Hindlimb muscle (tissue), 1 donor: ENCODE measurements at places on chromosomes 16 and 17.
A peak's percentile ranks its signal among the peaks of the same experiment; 100 is the strongest.

- no peak for DNase-seq
Observed at GRCh38 chr16:25893332-25893731, 201.6 kb downstream of the HS3ST4 start.

DNA sequence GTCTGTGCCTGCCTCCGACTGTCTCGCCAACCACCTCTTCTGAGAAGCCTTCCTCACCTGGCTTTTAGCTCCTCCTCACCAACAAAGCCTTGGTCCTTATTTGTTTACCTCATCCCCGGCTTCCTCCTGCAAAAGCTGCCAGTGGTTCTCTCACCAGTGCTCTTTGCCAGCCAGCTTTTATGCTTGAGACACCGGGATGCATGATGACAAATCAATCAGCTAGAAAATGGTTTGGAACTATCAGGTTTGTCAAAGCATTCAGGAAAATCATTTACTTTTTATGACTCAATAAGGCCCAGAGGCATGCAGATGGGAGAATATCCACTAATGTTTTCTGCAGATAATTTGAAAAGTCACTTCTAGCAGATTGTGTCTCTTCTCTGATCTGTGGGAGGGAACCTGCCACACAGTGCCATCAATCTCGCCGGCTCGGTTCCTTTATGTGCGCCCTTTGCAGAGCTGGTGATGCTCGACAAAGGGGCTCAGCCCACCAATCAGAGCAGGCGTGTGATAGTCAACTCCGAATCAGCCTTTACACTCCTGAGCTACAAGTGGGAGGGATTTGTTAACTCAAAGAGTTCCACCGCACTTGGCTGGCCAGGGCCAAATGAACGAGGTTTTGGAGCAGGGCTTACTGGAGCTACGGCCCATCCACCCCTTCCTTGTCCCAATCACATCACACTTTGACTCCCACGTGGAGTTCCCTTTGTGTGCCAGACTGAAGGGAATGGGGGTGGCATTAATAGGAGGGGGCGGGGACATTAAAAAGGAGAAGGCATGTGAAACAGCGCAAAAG lies 85.8 kb downstream of the MRC2 start:
- peak; percentile 72 for DNase-seq

DNA sequence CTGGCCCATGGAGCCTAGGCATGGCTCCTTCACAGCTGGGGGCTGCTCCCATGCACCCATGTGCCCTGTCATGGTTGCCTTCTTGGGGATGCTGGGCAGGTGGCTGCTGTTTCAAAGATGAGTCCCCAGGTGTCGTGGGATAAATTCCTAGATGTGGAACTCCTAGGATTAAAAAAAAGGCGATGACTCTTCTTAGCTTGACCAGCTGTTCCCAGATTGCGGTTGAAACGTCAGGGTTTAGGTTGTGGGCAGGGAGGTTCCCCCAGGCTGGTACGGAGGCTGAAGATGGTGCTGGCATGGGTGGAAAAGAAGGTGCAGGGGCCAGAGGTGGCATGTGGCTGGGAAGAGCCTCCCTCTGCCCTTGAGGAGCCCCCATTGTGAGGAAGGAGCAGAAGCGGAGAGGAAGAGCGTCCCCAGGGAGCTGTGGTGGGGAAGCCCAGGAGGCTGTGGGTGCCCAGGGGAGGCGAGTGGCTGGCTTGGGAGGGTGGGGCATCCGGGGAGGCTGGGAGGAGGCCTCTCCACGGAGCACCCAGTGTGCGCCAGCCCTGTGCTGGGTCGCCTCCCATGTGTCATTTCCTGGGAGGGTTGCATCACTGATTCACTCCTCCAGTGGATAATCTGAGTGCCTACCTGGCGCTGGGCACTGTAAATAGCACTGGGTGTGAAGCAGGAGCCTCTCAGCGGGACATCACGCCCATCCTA lies 7.5 kb upstream of the KCNJ12 start:
- no peak for DNase-seq

DNA sequence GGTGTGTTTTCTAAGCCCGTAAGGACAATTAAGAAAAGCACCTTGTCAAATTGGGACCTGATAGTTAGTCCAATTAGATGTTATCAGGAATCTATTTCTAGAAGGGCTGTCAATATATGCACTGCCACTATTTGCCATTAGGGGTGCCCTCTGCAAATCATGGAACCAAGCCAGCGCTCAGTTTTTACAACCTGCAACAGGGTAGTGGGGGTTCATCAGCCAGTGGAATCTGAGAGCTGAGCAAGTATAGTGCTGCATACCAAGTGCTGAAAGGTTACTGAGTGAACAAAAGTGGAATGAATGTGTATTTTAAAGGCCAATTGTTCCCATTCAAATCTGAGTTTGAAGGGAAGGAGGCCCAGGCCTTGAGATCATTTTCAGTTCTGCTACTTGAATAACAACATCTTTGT lies 10.4 kb downstream of the PRR11 start:
- peak; percentile 15 for DNase-seq

DNA sequence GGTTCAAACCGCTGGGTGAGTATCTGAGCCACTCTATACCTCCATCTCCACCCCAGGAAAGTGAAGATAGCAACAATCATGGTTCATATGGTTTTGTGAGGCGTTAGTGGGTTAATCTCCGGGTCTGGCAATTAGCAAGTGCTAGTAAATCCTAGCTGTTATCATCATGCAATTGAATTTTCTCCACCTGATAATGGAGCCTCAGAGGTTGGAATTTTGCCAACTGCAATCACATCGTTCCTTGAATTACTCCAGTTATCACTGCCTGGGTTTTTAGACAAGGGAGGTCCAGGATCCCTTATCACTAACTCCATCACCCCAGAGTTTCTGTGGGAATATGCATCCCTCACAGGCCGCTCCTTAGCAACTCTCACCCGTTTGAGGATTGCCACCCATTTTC lies 311.5 kb downstream of the RBFOX1 start:
- no peak for DNase-seq

DNA sequence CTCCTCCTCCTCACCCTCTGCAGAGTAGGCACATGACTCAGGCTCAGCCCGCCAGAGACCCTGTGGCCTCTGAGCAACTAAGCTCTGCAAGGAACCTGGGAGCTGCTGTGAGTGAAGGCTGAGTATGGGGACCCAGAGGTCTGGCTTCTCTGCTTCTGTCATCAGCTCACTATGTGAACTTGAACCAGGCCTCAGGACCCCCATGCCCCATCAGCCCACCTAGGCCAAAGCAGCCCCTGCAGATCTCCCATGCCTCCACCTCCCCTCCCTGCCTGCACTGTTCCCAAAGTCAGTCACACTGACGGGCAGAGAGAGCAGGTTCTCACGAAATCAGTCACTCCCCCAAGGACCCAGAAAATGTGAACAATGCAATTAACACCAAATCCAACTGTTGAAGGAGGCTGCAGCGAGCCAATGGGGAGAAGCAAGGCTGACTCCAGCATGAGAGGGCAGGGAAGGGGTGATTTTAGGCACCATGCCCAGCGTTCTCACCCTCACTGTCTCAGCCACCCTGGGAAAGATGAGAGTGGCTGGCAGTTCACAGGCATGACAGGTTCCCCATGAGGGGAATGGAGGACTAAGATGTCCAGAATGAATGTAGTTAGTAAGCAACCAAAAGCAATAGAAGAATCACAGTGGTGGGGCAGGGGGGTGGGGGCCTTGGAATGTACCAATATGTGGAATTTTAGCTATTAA lies 60.6 kb downstream of the BEAN1 start:
- DNase-seq: no peak

DNA sequence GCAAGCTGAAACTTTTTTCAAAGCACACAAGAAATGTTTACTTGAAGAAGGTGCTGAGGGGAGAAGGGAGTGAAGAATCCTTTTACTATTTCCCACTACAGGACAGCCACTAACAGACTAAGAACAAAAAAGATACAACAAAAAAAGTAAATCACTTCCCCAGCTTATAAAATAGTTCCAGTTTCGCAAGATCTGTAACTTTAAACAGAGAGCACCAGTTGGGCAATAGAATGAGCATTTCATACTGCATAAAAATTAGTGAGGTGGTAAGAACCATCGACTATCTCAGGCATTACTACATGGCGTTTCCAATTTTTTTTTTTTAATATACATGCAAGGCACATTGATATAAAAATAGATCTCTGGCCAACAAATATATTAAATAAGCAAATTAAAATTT lies 11.1 kb downstream of the CRYBA1 start:
- no peak for DNase-seq

DNA sequence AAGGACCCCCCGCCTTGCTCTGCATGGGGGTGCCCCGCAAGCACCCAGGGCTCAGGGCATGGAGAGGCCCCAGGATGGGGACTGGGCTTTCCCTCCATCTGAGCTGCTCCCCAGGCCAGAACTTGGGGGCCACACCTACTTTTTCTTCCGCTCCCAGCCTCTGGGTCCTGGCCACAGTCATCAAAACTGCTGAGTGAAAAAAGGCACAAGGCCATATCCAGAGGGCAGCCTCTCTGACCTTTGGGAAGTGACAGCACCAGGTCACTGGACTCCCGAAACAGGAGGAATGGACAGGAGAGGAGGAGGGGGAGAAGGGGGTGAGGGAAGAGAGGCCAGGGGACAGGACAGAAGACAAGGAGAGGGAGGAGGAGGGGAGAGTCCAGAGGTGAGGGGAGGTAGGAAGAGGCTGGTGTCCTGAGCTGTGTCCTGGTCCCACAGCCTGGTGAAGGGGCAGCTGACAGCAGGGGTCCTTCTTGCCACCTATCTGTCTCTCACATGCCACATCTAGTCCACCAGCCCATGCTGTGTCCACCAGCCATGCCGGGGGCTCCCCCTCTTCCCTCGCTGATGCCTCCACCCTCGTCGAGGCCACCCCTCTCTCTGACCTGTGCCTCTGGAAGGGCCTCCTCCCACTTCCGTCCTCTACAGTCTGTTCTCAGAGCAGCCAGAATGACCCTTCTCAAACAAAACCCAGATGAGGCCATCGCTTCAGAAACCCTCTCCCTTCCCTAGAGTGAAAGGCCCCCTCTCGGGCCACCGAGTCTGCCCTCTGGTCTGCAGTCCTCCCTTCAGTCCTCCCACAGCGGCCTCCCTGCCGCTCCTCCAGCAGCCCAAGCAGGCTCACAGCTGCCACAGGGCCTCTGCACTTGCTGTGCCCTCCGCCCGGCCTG lies 73.9 kb upstream of the TOB1 start:
- DNase-seq: no peak

DNA sequence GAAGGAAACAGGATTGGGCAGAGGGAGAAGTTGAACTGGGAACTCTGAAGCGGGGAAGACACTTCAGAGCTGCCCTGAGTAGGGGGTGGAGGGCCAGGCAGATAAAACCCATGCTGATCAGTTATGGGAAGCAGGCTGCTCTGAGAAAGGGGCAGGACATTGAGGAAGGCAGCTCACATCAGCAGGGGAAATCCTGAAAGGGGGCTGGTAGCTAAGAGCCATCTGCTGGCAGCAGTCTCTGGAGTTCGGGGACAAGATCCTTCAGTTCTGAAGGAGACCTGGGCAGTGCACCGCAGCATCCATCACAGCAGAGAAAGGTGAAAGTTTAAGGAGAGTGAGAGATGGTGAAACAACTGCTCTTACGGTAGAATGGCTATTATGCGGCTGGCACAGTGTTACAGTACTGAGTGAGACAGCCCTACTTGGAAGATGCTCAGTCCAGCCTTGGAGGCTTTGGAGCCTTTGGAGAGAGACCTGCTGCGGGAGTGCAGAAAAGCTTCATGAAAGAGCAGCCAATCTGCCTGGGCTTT lies 5.4 kb upstream of the KIF18B start:
- DNase-seq: no peak

- DNase-seq: no peak
Observed at GRCh38 chr17:19567216-19568015, 33.8 kb downstream of the SLC47A1 start.

DNA sequence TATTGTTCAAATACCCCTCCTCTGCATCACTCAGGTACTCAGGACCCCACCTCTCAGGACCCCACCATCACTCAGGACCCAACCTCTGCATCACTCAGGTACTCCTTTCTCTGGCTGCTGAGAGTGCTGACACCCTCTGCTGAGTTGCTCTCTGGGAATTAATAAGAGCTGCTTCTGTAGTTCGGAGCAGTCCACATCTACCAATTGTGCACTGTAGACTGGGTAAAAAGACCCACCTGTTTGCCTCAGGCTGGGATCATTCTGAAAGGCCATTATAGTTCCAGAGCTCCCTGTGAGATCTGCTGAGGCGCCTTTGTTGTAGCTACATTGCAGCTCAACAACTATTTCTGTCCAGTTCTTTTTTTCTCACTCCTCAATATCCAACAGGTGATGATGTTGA lies 276.3 kb upstream of the MYOCD start:
- no peak for DNase-seq

DNA sequence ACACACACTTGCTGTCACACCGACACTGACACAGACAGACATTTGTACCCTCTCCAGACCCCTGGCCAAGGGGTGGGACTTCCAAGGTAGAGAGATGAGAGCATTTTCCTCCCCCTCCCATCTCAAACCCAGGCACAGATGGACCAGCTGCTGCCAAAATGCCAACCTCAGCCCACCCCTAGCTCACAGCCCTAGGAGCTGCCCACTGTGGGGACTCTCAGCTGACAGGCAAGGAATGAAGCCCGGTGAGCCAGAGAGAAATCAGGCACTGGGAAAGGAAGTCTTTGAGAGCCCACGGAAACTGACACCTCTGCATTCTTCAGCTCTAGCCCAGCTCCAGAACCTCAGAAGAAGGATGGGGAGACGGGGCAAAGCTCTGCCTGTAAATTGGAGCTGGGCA lies 2.8 kb downstream of the ETV4 start:
- DNase-seq: no peak

- DNase-seq: no peak
Observed at GRCh38 chr17:40937384-40937819, at the start of gene KRT23. Gene KRT23, minus strand, starts transcription at chr17:40937646. Its CDS starts 1,043 bp downstream, at chr17:40936603.

- DNase-seq: no peak
Observed at GRCh38 chr16:70800311-70800710, 647 bp downstream of the VAC14 start.

- DNase-seq: no peak
Observed at GRCh38 chr17:82458885-82459424, 414 bp downstream of the NARF start.

GRCh38 chr17:48843187-48843900 lies 12.5 kb downstream of the CALCOCO2 start:
- no peak for DNase-seq

- no peak for DNase-seq
Observed at GRCh38 chr16:88577166-88577565, 7.0 kb downstream of the ZC3H18 start.

DNA sequence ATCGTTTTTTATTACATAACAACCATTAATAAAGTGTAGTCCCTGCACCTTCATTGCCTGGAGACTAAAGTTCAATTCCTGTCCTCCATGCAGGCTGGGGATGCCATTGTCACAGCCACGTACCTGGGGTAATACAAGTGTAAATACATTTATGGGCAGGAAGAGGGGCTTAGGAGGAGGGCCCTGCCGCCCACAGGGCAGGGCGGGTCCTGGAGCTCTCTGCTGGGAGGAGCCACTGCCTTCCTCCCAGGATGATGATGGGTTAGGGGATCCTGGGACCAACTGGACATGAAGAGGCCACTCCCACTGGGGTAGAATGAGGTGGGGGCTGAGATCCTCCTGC lies 44.1 kb upstream of the SLC38A10 start:
- DNase-seq: no peak

DNA sequence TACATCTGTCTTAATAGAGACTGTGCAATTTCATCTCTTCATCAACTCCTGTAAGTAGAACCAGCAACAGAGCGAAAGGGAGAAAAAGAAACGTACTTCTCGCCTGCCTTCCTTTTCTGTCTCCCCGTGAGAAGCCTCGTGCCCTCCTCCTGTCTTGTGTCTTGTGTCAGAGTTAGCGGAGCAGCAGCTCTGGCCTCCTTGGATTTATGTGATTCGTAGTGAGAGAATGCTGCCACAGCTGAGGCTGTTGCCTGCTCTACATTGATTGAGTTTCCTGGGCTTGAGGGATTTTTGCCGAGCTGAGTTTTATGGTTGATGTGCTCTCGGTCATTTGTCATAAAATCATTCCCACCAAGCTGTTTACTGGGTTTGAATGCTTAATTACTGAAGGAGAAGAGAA lies 579.1 kb upstream of the RBFOX1 start:
- DNase-seq: no peak
